Suprapubic skin (tissue), 4 donors: ENCODE measurements at places on chromosomes 12 and 14.

DNA sequence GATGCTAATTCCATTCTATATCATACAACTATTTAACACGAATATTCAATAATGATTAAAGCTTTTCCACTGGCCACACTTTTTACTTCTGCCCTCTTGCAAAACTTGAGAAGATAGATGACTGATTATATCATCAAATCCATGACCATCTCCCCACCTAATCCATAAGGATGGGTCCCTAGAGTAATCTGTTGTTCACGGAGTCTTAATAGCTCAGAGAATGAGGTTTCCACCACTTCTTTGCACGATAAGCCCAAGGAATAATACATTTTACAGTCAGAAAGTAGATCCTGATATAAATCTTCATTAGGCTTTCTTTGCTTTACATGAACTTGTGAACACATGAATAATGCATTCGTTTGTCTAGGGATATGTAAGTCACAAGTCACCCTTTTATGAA is 527.2 kb downstream of the GALC start:
- no peak for DNase-seq

DNA sequence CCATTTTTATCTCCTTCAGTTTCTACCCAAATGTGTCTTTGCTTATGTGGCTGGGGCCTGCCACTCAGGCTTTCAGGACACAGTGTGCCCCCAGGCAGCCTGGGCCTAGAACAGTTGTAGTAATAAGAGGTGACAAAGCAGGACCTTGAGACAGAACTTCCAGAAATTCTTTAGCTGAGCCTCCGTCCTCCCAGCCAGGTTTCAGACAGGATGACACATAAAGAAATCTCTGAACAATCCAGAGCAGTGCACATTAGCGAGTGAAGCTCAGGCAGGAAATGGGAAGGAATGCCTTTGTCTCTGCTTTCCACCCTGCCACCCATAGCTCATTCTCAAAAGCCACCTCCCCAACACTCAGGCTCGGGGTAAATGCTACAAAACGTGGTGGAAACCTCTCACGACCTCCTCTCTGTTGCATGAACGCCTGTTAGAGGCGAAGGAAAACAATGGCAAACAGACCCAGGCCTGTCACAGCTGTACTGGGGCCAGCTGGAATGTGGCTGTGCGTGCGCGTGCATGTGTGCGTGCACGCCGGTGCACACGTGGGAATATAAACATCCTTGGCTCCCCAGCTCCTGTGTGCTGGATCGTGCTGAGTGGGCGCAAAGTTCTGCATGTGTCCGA is 286.7 kb downstream of the ZFP36L1 start:
- peak; percentile 57 for DNase-seq

- DNase-seq = no peak
Measured at GRCh38 chr12:11863478-11863906, 207.2 kb upstream of the BCL2L14 start.

DNA sequence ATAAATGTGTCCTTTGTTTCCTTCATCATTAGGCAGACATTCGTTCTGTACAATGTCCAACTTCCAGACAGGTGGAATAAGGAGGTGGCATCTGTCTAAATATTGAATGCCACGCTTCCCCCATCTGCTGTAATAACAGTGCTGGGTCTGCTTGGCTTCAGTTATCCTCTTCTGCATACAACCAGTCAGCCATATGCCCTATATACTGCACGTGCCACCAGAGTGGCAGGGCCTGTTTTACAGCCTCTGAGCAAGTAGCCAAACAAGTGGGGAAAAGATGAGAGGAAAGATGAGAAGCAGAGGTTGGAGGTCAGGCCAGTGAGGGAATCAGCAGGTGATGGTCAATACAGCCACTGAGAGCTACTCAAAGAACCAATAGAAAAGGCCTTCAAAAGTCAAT is 55.4 kb downstream of the OTX2 start:
- DNase-seq = no peak

- no peak for DNase-seq
Measured at GRCh38 chr12:46210873-46211439, 57.9 kb downstream of the SLC38A1 start.

GRCh38 chr12:26271024-26271423 is 75.7 kb downstream of the SSPN start:
- DNase-seq = no peak

DNA sequence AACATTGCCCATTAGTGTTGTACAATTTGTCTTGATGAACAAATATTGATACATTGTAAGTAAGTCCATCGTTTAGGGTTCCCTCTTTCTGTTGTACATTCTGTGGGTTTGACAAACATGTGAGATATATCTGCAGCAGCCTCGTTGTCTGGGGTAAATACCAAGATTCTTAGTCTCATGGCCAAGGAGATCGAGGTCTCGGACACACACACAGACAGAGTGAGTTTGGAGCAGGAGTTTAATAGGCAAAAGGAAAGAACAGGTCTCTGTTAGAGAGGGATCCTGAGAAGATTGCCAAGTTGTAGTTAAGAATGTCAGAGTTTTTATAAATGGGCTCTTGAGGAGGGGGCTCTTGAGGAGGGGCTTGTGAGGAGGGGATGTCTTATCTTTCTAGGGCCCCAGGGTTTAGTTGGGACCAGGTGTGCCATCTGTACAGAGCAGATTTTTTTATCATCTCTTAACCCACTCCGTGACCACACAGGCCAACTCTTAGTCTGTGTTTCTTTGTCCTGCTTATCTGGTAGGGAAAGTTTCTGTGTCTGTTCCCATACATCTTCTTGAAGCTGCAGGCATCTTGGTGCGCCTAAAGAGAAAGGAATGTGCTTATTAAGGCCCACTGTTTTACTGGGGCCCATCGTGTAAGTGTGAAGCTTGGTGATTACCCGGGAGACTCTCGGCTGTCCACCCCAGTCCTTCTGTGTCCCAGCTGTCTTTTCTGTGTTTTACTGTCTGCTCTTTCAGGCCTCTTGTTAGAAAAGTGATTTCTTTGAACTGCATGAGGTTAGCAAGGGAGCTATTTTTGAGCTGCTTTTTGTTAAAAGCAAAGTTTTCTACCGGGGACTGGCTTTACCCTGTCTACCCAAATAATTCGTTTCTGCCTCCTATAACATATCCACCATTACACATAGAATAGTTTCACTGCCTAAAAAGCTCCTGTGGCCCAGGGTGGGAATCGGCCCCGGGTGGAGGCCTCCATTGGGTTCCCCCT is 22.4 kb upstream of the CLEC2D start:
- no peak for DNase-seq
